ENCODE measurements at places on chromosomes 16 and 17. TPM values are rescaled to one million over a fixed set of nuclear protein-coding genes. Genes with fewer than 3 reads are reported as not detected.

NPIPA7 gene
- 12.2 TPM for total RNA-seq

TMEM238L gene
- total RNA-seq = not detected

C16orf89 gene
- total RNA-seq = not detected

ELMO3 gene
- 4.3 TPM for total RNA-seq

MAP3K14 gene
- total RNA-seq = 7.9 TPM

SMIM22 gene
- total RNA-seq = not detected

PSMD3 gene
- total RNA-seq = 142 TPM

TBC1D3C gene
- total RNA-seq = not detected

ITGAX gene
- total RNA-seq = 1.4 TPM

DNAI2 gene
- total RNA-seq = not detected

ACD gene
- 26.9 TPM for total RNA-seq

OR2C1 gene
- total RNA-seq = not detected

CFAP52 gene
- total RNA-seq = not detected

SLFN12L gene
- not detected for total RNA-seq

AHSP gene
- total RNA-seq = not detected

NAGS gene
- total RNA-seq = 6.1 TPM

TP53TG3F gene
- not detected for total RNA-seq

TEX14 gene
- total RNA-seq = not detected

GAS7 gene
- total RNA-seq = not detected

Data from endothelial cell of umbilical vein (primary cell).